Sigmoid colon (tissue), 7 donors: ENCODE measurements at places on chromosomes 13 and 19. TPM values are rescaled to one million over a fixed set of nuclear protein-coding genes. Genes with fewer than 3 reads are reported as not detected.

Gene THOP1
- polyA plus RNA-seq, result 97.0 TPM

Gene ZNF784
- polyA plus RNA-seq, result 8.2 TPM

Gene NUFIP1
- polyA plus RNA-seq, result 1.6 TPM

Gene CDC37
- polyA plus RNA-seq, result 129 TPM

Gene TEX26
- not detected for polyA plus RNA-seq

Gene SCGB2B2
- 0.71 TPM for polyA plus RNA-seq

Gene PTH2
- polyA plus RNA-seq, result not detected

Gene CRX
- 1.2 TPM for polyA plus RNA-seq

Gene U2AF1L4
- 12.7 TPM for polyA plus RNA-seq

Gene NUMBL
- polyA plus RNA-seq, result 9.6 TPM

Gene CASP14
- polyA plus RNA-seq, result not detected

- H3K4me3 ChIP-seq, result no peak overlapping the region
- no peaks in the 10 kb centered on the region for H3K4me1 ChIP-seq
- DNase-seq, result no peak
- no peaks in the 10 kb centered on the region for H3K27me3 ChIP-seq
Observed at GRCh38 chr19:48123907-48124651, 13.5 kb upstream of the PLA2G4C start.

GRCh38 chr19:44728178-44728577 is 20.3 kb upstream of the BCL3 start:
- H3K27me3 ChIP-seq, result no peaks in the 10 kb centered on the region
- no peak for DNase-seq
- H3K36me3 ChIP-seq, result no peaks in the 10 kb centered on the region
- no peak overlapping the region for H3K4me3 ChIP-seq

DNA sequence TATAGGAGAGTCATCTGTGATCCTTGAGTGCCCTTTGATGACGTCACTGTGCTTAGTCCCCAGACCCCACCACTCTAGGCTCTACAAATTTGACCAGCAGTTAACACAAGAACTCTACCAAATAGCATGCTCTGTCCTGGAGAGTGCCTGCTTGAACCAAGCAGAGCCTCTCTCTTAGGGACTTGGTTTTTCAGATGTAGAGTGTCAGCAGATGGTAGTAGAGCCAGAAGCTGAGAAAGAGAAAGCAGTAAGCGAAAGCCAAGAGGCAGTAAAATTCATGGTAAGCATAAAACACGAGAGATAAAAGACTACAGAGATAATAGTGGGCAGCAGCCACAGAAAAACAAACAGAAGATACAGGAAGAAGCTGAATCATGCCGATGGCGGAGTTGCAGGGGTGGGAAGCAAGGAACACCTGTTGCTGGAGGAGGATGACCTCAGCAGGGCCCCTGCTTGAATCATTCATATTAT is 193.3 kb downstream of the SLC7A1 start:
- no peaks in the 10 kb centered on the region for H3K4me1 ChIP-seq
- DNase-seq, result no peak
- H3K4me3 ChIP-seq, result no peak overlapping the region
- H3K27ac ChIP-seq, result no peak overlapping the region
- H3K27me3 ChIP-seq, result no peaks in the 10 kb centered on the region

DNA sequence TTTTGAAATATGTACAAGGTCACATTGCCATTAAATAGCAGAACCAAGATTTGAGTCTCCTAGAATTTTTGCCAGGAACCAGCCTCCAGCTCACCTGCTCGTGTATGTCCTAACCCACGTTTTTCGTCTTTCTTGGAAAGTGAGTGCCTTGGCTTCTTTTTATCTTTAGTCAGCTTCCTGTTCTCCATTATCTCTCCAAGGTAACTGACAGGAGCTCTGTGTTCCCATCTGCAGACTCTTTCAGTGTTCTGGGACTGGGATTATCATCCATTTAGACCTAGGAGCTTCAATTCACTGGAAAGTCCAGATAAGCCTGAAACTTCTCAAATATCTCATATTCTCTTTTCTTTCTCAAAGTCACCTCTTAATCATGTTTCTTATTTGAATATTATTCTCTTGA is 193.7 kb downstream of the ZIC5 start:
- DNase-seq, result no peak
- H3K27ac ChIP-seq, result no peak overlapping the region
- no peaks in the 10 kb centered on the region for H3K27me3 ChIP-seq
- no peaks in the 10 kb centered on the region for H3K36me3 ChIP-seq
- H3K4me3 ChIP-seq, result no peak overlapping the region
- H3K4me1 ChIP-seq, result no peaks in the 10 kb centered on the region

- H3K36me3 ChIP-seq, result peaks cover 4% of the 10 kb centered on the region
- H3K27me3 ChIP-seq, result no peaks in the 10 kb centered on the region
- peak overlapping the region; percentile 17 for H3K4me3 ChIP-seq
- DNase-seq, result peak; percentile 95
- no peak overlapping the region for H3K27ac ChIP-seq
Observed at GRCh38 chr19:19120308-19121231, 17.7 kb downstream of the TMEM161A start.

GRCh38 chr13:22082030-22082429 is 411.2 kb downstream of the FGF9 start:
- no peaks in the 10 kb centered on the region for H3K36me3 ChIP-seq
- no peak for DNase-seq
- H3K4me3 ChIP-seq, result no peak overlapping the region
- H3K27ac ChIP-seq, result no peak overlapping the region
- H3K4me1 ChIP-seq, result no peaks in the 10 kb centered on the region

DNA sequence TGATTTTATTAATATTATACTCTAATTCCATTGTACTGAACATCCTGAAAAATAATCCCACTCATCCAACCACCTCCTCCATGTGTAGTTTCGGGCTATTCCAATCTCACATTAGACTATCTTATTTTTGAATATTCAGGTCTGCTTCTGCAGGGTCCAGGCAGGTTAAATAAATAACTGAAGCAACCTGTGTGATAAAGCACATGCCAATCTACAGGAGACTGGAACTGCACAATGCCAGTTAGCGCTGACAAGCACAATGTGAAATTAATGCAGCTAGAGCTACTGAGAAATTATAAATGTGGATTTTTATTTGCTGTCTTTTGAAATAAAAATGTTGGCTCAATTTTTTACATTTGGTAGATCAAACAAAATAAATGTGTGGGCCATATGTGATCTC is 540.1 kb upstream of the ATXN8OS start:
- no peaks in the 10 kb centered on the region for H3K27me3 ChIP-seq
- H3K4me3 ChIP-seq, result no peak overlapping the region
- no peaks in the 10 kb centered on the region for H3K36me3 ChIP-seq
- DNase-seq, result no peak
- no peaks in the 10 kb centered on the region for H3K4me1 ChIP-seq

GRCh38 chr19:20367811-20368294 is 197.7 kb downstream of the ZNF737 start:
- H3K27me3 ChIP-seq, result no peaks in the 10 kb centered on the region
- H3K27ac ChIP-seq, result no peak overlapping the region
- DNase-seq, result no peak
- H3K4me3 ChIP-seq, result no peak overlapping the region
- H3K4me1 ChIP-seq, result peaks cover 9% of the 10 kb centered on the region

DNA sequence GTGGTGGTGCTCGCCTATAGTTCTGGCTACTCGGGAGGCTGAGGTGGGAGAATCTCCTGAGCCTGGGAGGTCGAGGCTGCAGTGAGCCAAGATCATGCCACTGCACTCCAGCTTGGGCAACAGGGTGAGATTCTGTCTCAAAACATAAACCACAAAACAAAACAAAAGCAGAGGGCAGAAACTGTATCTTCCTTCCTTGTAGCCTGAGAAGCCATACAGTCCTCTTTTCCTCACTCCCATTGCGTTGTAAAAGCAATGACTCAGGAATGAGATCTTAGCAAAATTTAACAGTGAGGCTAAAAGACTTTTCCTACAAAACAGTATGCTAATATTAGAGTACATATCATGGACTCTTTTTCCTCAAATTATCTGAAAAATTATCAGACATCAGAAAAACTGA is 130.9 kb downstream of the SHISA2 start:
- no peak for DNase-seq
- H3K27ac ChIP-seq, result no peak overlapping the region
- H3K36me3 ChIP-seq, result no peaks in the 10 kb centered on the region
- H3K4me1 ChIP-seq, result peaks cover 15% of the 10 kb centered on the region

GRCh38 chr13:99558570-99559180 is 57.4 kb downstream of the TM9SF2 start:
- no peaks in the 10 kb centered on the region for H3K36me3 ChIP-seq
- H3K27me3 ChIP-seq, result no peaks in the 10 kb centered on the region
- H3K4me3 ChIP-seq, result no peak overlapping the region
- H3K4me1 ChIP-seq, result peaks cover 5% of the 10 kb centered on the region
- H3K27ac ChIP-seq, result no peak overlapping the region

DNA sequence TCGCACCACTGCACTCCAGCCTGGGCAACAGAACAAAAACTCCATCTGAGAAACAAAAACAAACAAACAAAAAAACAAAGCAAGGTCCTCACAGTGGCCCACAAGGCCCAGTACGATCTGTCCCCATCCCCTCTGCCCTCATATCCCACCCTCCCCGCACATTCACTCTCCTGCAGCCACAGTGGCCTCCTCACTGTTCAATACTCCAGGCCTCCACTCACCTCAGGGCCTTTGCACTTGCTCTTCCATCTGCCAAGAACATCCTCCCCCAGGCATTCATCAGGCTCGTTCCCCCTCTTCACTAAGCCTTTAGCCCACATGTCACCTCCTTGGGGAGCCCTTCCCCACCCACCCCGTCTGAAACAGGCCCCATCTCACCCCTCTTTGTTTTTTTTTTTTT is 4.6 kb downstream of the TMEM143 start:
- no peak overlapping the region for H3K4me3 ChIP-seq
- peaks cover 5% of the 10 kb centered on the region for H3K36me3 ChIP-seq
- no peaks in the 10 kb centered on the region for H3K27me3 ChIP-seq
- peaks cover 4% of the 10 kb centered on the region for H3K4me1 ChIP-seq

DNA sequence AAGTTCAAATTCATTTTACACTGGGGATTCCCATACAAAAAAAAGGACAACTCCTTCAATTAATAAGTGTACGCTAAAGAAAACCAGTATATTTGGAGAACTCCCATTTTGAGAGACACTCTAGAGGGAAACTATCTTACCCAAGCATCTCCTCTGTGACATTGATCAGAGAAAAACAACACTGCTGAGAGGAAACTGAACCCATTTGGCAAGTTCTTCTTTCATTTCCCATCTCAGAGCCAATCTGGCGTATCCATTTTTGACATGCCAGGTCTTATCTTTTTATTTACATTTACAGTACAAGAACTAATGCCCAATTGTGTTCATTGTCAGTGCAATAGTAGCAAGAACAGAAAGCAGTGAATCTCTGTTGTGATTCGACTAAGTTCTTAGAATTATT is 30.1 kb downstream of the LIG4 start:
- H3K36me3 ChIP-seq, result no peaks in the 10 kb centered on the region
- H3K4me1 ChIP-seq, result no peaks in the 10 kb centered on the region
- H3K27me3 ChIP-seq, result no peaks in the 10 kb centered on the region

DNA sequence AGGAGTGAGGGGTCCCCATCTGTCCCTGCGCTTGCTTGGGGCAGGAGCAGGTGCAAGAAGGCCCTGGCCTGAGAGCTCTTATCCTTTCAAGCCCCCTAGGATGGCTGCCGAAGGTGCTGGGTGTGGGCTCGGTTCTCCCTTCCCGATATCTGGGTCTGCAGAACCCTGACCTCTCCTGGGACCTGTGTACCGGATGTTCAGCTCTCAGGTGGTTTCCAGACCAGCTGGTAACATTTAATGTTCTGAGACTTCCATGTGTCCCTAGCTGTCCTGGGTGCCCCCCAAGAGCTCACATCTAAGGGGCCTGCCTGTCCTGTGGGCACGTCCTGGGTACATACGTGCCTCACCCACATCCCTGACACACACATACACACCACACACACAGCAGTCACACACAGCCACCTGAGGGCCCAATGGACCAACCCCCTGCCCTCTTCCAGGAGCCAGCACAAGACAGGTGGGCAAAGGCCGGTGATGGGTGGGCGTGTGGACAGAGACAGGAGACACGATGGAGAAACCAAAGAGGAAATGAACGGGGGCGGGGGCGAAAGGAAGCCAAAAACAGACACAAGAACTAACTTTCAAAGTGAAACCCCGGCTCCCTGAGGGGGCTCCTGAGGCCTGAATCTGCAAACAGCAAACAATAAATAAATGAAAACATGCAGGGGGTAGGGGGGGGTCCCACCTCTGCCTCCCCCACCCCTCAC is 124.3 kb downstream of the PTPRS start:
- peaks cover 100% of the 10 kb centered on the region for H3K36me3 ChIP-seq
- DNase-seq, result no peak
- H3K27ac ChIP-seq, result no peak overlapping the region
- no peak overlapping the region for H3K4me3 ChIP-seq
- H3K4me1 ChIP-seq, result no peaks in the 10 kb centered on the region

GRCh38 chr19:16470911-16471811 is 609 bp downstream of the EPS15L1 start:
- no peak for DNase-seq
- peak overlapping the region; percentile 99 for H3K4me3 ChIP-seq
- peaks cover 26% of the 10 kb centered on the region for H3K4me1 ChIP-seq
- H3K27ac ChIP-seq, result peak overlapping the region; percentile 91
- no peaks in the 10 kb centered on the region for H3K36me3 ChIP-seq
- H3K27me3 ChIP-seq, result no peaks in the 10 kb centered on the region

DNA sequence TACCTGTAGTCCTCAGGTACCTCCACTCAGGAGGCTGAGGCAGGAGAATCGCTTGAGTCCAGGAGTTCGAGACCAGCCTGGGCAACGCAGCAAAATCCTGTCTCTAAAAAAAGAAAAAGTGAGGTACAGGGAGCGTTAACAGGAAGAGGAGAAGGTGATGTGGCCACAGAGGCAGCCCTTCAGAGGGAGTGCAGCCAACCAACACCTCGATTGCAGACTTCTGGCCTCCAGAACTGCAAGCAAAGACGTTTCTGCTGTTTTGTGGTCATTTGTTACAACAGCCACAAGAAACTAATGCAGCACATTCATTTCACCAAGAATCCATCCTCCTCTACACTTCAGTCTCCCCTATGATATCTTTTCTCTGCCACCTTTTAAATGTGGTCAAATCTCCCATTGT is 145.2 kb downstream of the USP12 start:
- no peaks in the 10 kb centered on the region for H3K36me3 ChIP-seq
- no peak overlapping the region for H3K4me3 ChIP-seq
- H3K4me1 ChIP-seq, result peaks cover 56% of the 10 kb centered on the region
- no peaks in the 10 kb centered on the region for H3K27me3 ChIP-seq

- H3K4me1 ChIP-seq, result no peaks in the 10 kb centered on the region
- H3K27ac ChIP-seq, result no peak overlapping the region
- H3K27me3 ChIP-seq, result no peaks in the 10 kb centered on the region
- DNase-seq, result no peak
- no peak overlapping the region for H3K4me3 ChIP-seq
Observed at GRCh38 chr19:8057545-8058270, 5.1 kb downstream of the CCL25 start.

DNA sequence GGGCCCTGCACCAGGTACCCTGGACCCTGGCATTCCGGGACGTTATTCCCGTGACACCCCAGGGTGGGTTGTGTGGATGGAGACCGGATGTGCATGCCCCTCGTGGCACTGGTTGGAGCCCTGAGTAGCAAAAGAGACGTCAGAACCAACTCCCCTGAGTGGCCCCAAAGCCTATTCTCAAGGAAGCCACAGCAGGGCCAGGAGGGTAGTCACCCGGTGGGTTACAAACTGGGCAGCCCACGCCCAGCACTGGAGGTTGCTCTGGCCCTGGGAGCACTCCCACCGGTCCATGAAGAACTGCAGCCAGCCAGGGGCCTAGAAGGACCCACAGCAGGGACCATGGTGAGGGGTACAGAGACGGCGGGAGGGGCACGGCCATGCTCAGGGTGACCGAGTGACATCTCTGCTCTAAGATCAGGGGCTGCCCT is 7.5 kb downstream of the KLF16 start:
- H3K4me3 ChIP-seq, result peak overlapping the region; percentile 44
- peaks cover 39% of the 10 kb centered on the region for H3K27me3 ChIP-seq
- no peak for DNase-seq
- peak overlapping the region; percentile 84 for H3K27ac ChIP-seq
- no peaks in the 10 kb centered on the region for H3K36me3 ChIP-seq

GRCh38 chr19:52527956-52528351 is 486 bp downstream of the ZNF808 start:
- H3K27me3 ChIP-seq, result no peaks in the 10 kb centered on the region
- H3K4me3 ChIP-seq, result peak overlapping the region; percentile 74
- peak overlapping the region; percentile 90 for H3K27ac ChIP-seq
- peak; percentile 67 for DNase-seq
